ENCODE measurements at places on chromosomes 2 and 18.

GRCh38 chr2:173874003-173874893 lies 90.9 kb downstream of the SP3 start:
- no peak for DNase-seq

GRCh38 chr2:224428787-224429440 lies 27.0 kb upstream of the FAM124B start:
- DNase-seq, result no peak

DNA sequence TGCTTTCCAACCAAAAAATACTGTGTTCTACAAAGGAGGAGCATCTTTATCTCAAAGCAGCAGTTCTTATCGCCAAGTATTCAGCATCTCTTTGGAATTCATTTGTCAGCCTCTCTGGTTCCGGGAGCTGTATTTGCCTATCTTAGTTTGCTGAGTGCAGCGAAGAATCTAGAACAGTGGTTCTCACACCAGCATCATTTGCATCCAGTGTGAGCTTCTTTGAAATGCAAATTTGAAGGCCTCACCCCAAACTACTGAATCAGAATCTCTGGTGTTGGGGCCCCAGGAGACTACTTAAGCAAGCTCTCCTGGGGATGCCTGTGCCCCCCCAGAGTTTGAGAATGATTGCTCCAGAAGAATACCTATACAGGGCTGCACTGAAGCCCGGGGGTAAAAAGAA lies 1.5 kb upstream of the PTPN2 start:
- DNase-seq, result no peak

DNA sequence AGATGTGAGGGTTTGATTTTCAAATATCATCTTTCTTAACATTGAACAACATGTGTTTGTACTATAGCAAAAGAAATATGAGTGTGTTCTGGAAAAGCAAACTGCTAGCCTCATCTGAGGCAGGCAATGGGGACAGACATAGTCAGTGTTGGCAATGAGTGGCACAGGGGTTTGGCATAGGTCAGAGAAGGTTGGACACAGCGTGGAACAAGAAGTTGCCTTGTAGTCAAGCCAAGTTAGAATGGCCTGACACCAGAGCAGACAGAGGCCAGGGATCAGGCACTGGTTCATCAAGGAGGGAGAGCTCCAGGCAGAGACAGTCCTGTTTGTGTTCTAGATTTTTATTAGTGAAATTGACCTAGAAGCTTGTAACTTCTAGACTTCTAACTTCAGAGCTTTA lies 100.8 kb upstream of the TANK start:
- DNase-seq, result no peak
